ENCODE measurements at places on chromosomes 3 and 15. TPM values are rescaled to one million over a fixed set of nuclear protein-coding genes. Genes with fewer than 3 reads are reported as not detected.

Gene AGBL1
- 0.21 TPM for total RNA-seq

Gene GATA2
- 24.7 TPM for total RNA-seq

Gene TRPM1
- total RNA-seq: not detected

Gene TUBGCP5
- 26.3 TPM for total RNA-seq

Gene GOLGA6L7
- not detected for total RNA-seq

Gene ZNF660
- total RNA-seq: 3.3 TPM

Gene IQCF5
- total RNA-seq: not detected

Gene IFT122
- total RNA-seq: 74.4 TPM

Gene TGM5
- total RNA-seq: not detected

All from tibial nerve (tissue), 4 donors.